Stimulated activated CD4-positive, alpha-beta T cell treated with anti-CD3 and anti-CD28 coated beads, TNF-alpha, amount 100 ng/mL, for 24 hours (primary cell): ENCODE measurements at places on chromosomes 4 and X.

- DNase-seq, result no peak
Observed at GRCh38 chr4:115711575-115711974, 598.2 kb upstream of the NDST4 start.

DNA sequence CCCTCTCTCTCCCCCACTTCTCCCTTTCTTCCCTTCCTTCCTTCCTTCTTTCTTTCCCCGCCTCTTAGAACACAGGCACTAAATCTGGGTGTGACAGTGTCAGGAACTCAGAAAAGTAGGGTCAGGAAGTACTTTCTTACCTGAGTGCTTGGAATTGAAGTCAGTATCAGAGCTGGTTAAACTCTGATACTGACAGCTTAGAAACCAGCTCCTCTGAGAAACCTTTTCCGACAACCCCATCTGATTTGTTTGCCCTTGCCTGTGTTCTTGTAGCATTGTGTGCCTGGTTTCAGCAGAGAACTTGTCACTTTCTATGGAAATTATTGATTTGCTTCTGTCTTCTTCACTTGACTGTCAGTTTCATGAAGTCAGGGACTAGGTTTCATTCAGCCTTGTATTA lies 113.9 kb downstream of the AASDH start:
- DNase-seq, result no peak

DNA sequence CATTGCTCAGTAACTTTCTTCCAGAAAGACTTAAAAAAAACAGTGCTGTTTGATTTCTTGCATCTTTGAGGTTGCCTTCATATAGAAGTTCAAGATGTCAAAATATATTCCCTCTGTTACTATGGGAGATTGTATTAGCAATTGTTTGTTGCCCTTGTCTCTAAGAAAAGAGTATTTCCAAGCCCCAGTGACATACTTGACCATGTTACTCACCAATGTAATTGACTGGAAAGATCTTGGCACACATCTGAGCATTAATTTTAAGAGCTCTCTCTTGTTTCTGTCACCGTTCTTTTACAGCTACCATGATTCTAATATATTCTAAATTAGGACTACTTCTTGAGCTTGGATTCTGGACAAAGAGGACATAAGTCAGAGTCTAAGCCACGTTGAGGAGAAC lies 902.7 kb upstream of the EPHA5 start:
- DNase-seq, result no peak

GRCh38 chr4:13548059-13548983 lies 4.0 kb upstream of the NKX3-2 start:
- no peak for DNase-seq

DNA sequence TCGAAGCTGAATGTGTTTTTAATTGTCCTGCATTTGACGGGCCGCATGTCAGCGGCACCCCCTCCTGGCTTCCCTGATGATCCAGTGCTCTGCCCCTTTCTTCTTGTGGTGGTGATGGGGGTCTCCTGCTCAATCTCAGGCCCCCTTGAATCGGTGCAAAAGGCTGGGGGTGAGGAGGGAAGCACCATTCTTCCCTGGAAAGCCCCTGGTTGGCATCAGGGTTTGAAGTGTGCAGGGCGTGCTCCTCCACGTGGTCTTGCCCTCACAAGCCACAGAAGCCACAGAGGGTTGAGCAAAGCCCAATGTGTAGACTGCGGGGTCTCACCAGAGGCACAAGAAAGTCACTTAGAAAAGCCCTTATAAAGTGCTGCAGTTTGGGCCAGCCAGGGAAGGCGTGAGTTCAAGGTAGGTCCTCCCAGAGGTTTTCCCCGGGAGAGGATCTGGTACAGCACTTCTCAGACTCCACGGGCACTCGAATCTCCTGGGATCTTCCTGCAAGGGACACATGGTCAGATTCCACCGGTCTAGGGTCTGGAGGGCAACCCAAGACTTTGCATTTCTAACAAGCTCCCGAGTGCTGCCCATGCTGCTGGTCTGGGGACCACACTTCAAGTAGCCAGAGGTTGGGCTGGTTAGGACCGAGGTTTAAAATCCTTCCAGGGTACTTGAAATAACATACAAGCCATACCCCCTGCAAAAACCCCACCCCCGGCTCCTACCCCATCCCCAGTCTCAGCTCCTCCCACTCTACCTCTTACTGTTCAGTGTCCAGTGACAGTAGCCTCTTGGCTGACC lies 35.1 kb downstream of the PSAPL1 start:
- no peak for DNase-seq

GRCh38 chr4:96305030-96305429 lies 465.1 kb downstream of the PDHA2 start:
- DNase-seq, result no peak

DNA sequence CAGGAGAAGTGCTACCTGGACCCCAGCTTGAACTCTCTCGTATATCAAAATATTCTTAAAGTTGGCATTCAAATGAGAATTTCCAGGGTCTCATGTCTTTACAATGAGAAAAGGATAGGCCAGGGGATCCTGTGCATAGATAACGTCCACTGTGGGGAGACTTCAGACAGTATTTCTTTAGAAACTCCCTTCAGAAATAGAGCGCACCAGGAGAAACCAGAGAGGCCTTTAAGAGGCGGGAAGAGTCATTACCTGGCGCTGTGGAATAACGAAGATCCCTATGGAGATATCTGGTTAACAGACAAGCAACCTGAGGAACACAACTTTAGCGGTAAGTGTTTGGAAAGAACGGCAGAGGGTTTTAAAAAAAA lies 600 bp downstream of the RADX start:
- no peak for DNase-seq

DNA sequence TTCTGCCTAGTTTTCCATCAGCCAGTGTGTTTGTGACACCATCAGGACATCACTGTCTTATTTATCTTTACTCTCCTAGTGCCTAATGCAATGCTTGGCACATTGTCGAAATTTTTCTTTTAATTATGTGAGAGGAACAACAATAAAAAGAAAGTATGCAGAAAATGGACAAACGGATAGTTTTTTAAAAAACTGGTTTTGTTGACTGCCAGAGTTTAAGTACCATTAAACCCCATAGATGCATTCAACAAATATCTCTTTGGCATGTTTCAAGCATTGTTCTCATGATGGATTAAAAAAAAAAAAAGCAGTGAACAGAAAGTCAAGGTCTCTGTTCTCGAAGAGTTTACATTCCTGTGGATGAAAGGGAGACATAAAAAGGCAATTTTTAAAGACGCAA lies 398.4 kb downstream of the PPP3CA start:
- DNase-seq, result no peak

DNA sequence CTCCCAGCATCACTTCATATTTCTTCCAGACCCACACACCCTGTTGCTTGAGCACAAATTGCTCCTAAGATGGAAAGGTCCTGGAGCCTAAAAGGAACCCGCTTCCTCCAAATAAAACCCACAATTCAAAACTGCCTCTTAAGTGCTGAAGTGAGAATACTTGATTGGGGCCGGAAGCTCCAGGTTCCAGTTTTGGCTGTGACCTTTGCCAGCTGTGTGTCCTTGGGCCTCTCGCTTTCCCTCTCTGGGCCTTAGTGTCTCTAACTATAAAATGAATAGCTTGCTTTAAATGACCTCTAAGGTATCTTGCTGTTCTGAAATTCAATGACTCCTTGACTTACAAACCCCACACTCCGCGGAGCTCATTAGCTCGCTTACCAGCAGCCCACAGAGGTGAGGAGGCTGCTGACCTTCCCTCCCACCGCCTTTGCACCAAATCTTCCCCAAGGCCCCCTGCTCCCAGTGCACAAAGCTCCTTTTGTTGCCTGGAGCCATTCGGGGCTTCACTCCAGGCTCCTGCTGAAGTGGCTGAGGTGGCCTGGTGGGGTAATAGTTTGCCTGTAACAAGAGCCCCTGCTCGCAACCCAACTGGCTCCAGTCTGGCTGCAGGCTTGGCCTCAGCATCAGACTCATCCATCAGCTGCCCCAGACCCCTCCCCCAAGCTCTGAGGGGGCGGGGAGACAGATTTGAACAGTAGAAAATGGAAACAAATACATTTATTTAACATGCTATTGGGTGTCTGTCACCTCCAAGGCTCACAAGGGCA lies 21.8 kb downstream of the STARD8 start:
- no peak for DNase-seq
